ENCODE measurements at places on chromosomes 1 and 21.

DNA sequence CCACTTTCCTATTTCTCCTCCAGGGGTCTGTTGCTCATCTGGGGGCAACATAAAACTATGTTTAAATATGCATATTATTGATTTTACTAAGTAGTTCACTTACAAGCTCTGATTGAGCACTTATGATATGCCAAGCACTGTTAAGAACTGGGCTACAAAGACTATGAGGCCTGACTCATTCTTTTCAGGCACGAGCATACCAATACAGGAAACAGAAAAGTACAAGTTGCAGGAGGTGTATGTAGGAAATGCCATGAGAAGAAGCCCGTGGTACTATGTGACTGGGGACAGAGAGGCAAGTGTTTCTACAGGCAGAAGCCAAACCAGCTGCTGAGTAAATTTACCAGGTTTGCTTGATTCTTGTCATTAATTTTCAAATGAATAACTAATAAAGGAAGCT, 120.4 kb upstream of the PTGFR start:
- DNase-seq: no peak

DNA sequence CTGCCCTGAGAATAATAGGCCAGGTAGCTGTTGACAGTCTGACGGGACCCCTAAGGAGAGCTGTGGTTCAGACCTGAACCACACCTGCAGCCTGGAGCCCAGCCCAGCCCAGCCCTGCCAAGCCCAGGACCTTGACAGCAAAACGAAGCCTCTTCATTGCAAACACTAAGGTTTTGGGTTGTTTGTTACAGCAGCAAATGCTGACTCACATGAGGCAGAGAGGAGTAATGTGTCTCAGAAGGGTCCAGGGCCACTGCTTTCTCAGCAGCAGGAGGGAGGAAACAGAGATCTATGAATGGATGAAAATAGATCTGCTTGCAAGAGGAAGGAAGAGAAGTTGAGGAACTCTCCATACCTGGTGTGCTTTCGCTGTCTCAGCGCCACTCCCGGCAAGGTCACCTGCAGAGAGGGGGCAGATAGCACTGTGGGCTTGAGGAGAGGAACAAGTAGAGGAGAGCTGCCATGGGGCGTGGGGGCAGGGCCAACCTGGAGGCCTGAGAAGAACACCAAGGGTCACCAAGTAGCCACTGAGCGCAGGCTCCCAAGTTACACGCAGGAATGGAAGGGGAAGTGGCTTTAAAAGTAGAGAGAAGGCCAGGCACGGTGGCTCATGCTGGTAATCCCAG, 127.2 kb downstream of the ZNF281 start:
- DNase-seq: no peak

DNA sequence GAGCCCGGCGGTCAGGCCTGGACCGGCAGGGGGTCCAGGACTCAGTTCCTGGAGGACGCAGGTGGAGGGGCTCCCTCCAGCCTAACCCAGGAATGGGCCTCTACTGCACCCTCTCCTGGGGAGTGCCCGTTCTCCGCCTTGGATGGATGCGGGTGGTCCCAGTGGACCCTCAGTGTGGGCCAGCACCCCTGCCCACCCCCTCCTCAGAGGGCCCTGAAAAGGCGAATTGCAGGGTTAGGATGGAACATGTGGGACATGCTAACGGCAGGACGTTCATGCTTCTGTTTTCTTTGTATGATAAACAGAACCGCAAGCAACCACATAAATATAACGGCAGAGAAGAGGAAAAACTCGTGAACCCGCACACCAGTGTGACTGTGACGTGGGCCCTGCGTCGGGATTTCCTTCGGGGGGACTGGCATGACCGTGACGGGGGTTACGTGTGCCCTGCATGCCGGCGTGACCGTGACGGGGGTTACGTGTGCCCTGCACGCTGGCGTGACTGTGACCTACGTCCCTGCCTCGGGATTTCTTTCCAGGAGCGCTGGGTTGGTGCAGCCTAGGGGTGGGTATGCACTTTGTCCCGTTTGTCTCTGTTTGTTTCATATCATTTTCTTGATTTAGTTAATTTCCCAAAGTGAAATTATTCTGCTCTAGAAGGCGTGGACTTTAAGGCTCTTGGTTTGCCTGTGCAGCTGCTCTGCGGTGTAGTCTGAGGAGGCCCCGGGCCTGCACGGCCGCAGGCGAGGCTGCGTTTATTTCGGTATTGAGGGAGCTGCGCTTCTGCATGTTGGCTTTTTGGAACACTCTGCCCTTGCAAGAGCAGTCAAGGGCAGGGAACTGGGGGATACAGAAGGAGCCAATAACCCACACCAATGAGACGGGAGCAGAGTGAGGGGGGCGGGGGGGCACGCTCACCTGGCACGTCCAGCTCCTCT, 3.1 kb downstream of the FTCD start:
- no peak for DNase-seq

GRCh38 chr1:210826686-210827085, 307.3 kb downstream of the KCNH1 start:
- DNase-seq: no peak

DNA sequence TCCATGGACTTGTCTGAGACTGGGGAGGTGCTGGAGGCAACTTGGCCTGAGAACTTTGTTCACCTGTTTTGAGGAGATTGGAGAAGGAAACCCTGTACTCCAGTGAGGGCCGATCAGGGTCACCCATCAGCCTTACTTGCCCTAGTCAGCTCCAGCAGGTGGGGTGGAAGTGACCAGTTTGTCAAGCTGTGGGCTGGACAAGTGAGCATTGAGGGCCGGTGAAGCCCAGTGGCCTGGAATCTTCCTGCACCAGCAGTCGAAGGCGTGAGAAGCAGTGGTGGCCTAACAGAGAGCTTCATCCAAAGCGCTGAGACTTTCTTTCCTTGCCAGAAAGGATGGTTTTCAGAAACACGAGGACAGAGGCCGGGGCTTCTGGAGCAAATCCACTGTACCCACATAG, 9.6 kb downstream of the SLC37A1 start:
- no peak for DNase-seq

DNA sequence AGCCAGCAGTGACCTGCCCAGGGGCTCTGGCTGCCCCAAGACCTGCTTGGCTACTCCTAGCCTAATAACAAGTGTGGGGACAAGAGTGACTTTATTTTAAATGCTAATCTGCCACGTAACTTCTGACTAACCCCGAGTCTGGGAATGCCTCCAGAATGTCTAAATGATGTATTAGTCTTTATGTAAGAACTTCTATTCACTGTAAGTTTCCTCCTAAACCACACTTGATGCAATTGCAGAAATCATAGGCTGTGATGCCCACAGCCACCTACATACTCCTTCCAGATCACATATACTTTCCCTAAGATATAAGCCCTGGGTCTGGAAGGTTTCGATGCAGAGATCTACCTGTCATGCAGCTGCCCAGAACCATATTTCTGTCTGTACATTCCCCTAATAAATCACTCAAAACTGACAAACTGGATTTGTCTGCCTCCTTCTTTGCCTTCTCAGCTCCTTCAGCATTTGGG, 5.9 kb upstream of the VPS45 start:
- DNase-seq: no peak

GRCh38 chr1:101697072-101697471, 299.7 kb downstream of the OLFM3 start:
- no peak for DNase-seq

- no peak for DNase-seq
Measured at GRCh38 chr1:25836695-25837094, 16.9 kb downstream of the MTFR1L start.

- no peak for DNase-seq
Measured at GRCh38 chr1:177873238-177873637, 96.6 kb downstream of the SEC16B start.

DNA sequence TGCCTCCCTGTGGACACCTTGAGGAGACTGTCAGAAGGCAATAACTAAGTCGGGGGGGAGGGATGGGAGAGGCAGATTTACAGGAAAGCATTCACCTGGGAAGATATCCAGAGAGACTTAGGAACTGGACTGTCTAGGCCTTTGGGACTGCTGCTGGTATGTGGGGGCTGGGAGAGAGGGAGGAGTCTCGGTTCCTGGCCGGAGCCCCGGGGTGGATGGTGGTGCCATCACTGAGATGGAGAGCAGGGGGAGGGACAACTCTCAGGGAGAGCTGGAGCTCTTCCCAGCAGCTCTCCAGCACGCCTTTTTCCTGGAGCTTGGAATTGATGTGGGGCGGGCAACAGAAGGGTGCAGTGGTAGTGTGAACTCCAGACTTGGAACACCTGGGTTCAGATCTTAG, 22.1 kb downstream of the PTPRF start:
- DNase-seq: no peak

- peak; percentile 7 for DNase-seq
Measured at GRCh38 chr1:53681977-53682685, 56.8 kb downstream of the GLIS1 start.

- no peak for DNase-seq
Measured at GRCh38 chr1:117639741-117640140, 33.9 kb downstream of the TENT5C start.

- no peak for DNase-seq
Measured at GRCh38 chr1:193705554-193705981, 519.2 kb upstream of the B3GALT2 start.

GRCh38 chr1:19465123-19465522, 20.2 kb downstream of the CAPZB start:
- no peak for DNase-seq

DNA sequence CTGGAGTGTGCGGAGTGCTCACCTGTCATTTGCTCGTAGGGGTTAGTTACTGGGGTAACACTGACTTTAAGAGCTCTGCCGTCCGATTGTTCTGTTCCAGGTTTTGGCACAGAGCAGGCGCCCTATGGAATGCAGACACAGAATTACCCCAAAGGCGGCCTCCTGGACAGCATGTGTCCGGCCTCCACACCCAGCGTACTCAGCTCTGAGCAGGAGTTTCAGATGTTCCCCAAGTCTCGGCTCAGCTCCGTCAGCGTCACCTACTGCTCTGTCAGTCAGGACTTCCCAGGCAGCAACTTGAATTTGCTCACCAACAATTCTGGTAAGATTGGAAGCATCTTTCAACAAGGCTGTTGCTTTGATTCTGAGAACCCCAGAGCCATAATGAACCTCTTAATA, 12.6 kb downstream of the ETS2 start:
- no peak for DNase-seq

- no peak for DNase-seq
Measured at GRCh38 chr1:32246888-32247273, at the start of gene FAM167B. FAM167B (plus strand) TSS chr1:32247222; CDS start chr1:32247422, 200 bp downstream.

DNA sequence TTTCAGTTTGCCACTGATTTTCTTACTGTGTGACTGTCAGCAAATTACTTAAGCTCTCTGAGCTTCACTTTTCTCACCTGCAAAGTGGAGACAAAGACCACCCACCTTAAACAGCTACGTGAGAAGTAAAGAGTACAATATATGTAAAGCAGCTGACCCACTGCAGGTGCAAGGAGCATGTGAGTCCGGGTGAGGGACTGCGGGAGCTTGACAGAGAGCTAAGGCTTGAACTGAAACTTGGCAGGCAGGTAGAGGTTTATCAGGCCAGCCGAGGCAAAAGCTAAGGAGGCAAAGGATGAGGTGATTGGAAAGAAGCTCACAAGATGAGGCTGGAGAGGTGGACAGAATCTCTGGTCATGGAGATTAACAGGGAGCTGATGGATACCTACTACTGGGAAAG, 36.6 kb downstream of the NIBAN1 start:
- no peak for DNase-seq

DNA sequence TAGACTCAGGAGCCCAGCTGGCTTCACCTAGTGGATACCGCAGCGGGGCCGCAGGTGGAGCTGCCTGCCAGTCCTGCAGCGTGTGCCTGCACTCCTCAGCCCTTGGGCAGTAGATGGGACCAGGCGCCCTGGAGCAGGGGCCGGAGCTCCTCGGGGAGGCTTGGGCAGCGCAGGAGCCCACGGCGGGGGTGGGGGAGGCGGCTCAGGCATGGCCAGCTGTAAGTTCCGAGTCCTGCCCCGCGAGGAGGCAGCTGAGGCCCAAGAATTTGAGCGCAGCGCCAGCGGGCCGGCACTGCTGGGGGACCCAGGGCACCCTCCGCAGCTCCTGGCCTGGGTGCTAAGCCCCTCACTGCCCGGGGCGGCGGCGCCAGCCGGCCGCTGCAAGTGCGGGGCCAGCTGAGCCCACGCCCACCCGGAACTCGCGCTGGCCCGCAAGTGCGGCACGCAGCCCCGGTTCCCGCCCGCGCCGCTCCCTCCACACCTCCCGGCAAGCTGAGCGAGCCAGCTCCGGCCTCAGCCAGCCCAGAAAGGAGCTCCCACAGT, 30.9 kb downstream of the UTP25 start:
- no peak for DNase-seq

DNA sequence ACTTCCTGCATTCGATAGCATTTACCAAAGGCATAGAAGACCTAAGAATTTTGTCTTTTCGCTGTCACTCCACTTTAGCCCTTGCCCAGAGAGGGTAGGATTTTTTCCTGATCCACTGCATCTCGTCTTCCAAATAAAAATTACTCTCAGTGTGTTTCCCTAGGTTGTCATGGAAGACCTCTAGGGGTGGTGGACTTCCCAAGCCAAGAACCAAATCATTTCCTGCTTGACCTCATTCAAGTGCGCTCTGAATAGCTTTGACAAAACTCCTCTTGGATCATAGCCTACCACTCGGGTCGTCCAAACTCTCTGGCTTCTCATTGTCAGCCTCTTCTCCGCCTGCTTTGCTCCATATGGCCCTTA, 431 bp upstream of the C1orf52 start:
- no peak for DNase-seq

DNA sequence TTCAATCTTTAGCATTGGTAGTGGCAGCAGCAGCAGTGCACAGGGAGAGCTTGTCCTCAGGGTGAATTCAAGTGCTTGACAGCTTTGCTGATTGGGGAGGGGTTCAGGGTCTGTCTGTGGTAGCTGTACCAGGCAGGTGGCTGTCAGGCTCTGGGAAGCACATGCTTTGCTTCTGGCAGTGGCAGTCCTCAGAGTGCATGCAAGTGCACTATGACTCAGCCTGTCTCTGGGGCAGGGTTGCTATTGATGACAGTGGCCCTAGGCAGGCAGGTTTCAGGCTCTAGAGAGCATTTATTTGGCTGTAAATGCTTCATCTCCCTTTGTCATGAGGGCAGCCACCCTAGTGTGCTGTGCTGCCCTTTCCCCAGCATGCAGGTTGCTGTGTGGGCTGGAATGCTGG, 251.9 kb upstream of the LRRC7 start:
- DNase-seq: no peak

- DNase-seq: no peak
Measured at GRCh38 chr1:182685215-182685614, 828 bp upstream of the RGS8 start.

DNA sequence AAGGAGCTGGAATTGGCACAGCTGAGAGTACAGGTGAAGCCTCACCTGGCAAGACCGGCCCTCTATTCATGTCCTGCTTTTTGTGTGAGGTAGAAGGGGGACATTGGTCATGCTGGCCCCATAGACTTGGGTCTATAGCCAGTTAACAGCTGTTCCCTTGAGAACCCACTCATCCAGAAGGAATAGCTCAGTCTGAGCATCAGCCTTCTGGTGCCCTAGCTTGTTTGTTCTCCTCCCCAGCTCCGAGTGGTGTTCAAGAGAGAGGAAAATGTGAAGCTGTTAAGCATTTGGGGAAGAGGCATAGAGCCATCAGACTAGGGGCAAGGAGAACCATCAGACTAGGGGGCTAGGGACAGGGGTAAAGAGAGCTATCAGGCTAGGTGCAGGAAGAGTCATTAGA, 290.9 kb downstream of the SIPA1L2 start:
- DNase-seq: no peak

GRCh38 chr21:24310788-24311187, 1296.5 kb downstream of the MRPL39 start:
- DNase-seq: no peak

- DNase-seq: no peak
Measured at GRCh38 chr1:180566026-180566425, 7.3 kb downstream of the OVAAL start.

Measured in effector CD4-positive, alpha-beta T cell (primary cell).